ENCODE measurements at places on chromosomes 6 and 20.

GRCh38 chr6:141685416-141685815 is 447.3 kb upstream of the GJE1 start:
- no peak for DNase-seq

DNA sequence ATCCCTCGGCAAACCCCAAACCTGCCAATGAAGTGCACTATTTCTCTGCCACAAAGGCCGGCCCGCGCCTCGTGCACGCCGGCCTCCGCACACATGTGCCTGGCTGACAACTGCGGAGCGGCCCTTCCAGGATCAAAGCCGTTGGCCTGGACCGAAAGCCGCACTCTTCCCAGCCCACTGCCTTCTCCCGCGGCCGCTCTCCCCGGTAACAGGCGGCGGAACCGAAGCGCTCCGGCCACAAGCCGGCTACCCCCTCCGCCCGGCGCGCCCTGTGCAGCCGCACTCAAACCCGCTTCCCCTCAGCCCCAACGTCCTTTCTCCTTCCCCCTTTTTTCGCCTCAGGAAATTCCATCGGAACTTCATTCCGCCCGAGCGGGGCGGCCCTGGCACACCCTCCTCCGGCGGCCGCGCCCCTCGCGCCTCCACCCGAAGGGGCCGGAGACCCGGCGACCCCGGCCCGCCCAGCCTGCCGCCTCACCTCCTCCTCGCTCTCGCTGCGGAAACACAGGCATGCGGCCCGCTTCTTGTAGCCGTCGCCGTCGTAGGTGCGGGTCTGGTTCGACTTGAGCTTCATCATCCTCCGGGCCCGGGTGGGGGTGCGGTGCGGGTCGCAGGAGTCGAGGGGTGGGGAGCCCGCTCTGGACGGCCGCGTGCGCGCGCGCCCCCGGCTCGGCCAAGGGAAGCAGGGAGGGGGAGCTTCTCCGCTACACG is 528 bp downstream of the NUDT3 start:
- DNase-seq: peak; percentile 80

GRCh38 chr6:26403893-26404292 is 1.8 kb downstream of the BTN3A1 start:
- no peak for DNase-seq

- no peak for DNase-seq
Measured at GRCh38 chr6:13480631-13481501, 6.5 kb downstream of the GFOD1 start.

GRCh38 chr6:38671885-38672467 is 31.0 kb downstream of the GLO1 start:
- DNase-seq: peak; percentile 46

DNA sequence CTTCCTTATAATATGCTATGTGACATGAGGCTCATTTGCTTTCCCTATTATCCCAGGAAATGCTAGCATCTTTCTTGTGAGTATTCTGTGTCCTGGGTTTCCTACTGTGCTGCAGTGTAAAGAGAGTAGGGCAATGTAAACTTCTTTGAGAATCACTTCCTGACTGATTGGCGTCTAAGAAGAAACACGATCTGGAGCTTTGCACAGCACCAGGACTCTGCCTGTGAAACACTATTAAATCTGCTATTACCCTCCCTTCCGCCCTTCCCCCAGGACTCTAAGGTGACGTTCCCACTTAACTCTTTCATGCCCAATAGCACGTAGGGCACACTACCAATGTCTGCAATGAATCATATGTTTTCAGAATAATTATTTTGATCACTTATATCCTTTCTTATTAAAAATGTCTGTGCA is 607.3 kb upstream of the CITED2 start:
- peak; percentile 8 for DNase-seq

DNA sequence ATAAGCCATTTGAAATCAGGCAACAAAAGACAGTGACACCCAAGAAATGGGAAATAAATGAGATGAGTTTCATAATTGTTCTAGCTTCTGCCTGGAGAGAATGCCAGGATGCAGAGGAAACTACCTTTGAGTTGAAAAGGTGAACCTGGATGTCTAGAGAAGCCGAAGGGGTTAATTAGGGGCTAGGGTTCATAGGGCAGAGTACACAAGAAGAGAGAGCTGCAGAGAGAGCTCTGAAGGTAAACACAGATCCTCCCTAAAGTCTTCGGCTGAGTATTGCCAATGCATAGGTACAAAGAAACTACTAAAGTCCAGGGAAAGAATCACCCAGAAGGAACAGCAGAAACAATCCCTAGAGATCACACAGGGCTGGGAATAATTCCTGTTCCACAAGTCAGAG is 119.7 kb upstream of the BEND3 start:
- DNase-seq: no peak

DNA sequence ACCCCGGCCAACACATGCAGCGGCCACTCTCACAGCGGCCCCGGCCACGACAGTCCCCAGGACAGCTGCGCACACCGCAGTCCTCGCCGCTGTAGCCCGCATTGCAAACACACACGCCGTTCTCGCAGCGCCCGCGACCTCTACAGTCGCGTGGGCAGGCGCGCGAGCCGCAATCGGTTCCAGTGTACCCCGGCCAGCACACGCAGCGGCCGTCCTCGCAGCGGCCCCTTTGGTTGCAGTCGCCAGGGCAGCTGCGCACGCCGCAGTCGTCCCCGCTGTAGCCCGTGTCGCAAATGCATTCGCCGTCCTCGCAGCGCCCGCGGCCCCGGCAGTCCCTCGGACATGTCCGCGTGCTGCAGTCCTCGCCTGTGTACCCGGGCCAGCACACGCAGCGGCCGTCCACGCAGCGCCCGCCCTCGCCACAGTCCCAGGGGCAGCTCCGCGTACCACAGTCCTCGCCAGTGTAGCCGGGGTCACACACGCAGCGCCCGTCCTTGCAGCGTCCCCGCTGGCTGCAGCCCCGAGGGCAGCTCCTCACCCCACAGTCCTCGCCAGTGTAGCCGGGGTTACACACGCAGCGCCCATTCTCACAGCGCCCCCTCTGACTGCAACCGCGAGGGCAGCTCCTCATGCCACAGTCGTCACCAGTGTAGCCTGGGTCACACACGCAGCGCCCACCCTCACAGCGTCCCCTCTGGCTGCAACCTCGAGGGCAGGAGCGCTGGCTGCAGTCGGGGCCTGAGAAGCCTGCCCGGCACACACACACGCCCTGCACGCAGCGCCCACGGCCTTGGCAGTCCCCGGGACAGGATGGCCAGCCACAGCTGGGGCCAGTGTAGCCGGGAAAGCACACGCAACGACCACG is 12.5 kb downstream of the TNXB start:
- DNase-seq: no peak

DNA sequence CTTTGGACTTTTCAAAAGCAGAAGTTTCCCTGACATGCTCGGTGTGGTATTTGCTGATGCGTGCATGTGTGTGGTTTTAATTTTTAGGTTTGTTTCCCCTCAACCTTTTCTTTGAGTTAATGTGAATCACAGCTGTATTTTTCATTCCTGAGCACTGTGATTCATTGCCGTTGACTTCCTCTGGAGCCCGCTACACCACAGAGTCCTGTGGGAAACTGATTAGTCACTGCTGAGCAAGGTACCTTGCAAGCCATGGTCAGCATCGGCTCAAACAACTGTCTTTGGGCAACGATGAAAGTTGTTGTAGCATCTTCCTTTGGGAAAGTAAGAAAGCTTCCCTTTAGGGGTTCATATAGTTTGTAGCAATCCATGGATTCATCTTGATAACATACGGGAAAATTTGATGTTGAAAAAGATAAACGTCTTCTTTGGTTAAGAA is 57.5 kb downstream of the RIN2 start:
- peak; percentile 84 for DNase-seq

- no peak for DNase-seq
Measured at GRCh38 chr6:168535711-168536110, 94.7 kb downstream of the SMOC2 start.

GRCh38 chr6:105806486-105806920 is 279.6 kb upstream of the PRDM1 start:
- no peak for DNase-seq

- DNase-seq: no peak
Measured at GRCh38 chr20:52965380-52965779, 6.8 kb upstream of the TSHZ2 start.

DNA sequence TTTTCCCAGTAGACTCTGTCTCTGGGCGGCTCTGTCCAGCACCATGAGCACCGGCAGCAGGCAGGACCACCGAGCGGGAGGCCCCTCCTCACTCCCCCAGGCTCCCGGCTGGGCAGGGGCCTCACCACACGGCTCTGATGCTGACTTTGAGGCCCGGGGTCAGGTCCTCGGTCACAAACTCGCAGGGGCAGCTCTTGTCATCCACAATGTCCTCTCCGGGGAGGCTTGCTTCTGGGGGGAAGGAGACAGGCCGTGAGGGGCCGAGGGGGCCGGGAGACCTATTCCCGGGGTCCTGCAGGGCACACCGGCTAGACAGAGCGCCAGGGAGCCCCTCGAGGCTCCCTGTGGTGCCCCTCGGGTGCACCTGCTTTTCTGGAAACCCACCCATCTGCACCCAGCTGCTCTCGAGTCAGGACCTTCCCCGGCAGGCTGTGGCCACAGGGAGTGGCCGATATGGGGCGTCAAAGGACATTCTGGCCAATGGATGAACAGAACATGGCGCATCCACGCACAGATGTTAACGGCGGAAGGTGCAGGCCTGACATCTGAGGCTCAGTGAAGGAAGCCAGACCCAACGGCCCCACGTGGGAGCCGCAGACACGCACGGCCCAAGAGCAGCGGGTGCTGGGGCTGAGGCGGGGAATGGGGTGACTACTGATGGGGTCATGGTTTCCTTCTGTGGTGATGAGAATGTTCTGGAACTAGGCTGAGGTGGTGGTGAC is 53.0 kb upstream of the CHRNA4 start:
- DNase-seq: no peak

- no peak for DNase-seq
Measured at GRCh38 chr6:44775121-44775520, 387.6 kb downstream of the CDC5L start.

DNA sequence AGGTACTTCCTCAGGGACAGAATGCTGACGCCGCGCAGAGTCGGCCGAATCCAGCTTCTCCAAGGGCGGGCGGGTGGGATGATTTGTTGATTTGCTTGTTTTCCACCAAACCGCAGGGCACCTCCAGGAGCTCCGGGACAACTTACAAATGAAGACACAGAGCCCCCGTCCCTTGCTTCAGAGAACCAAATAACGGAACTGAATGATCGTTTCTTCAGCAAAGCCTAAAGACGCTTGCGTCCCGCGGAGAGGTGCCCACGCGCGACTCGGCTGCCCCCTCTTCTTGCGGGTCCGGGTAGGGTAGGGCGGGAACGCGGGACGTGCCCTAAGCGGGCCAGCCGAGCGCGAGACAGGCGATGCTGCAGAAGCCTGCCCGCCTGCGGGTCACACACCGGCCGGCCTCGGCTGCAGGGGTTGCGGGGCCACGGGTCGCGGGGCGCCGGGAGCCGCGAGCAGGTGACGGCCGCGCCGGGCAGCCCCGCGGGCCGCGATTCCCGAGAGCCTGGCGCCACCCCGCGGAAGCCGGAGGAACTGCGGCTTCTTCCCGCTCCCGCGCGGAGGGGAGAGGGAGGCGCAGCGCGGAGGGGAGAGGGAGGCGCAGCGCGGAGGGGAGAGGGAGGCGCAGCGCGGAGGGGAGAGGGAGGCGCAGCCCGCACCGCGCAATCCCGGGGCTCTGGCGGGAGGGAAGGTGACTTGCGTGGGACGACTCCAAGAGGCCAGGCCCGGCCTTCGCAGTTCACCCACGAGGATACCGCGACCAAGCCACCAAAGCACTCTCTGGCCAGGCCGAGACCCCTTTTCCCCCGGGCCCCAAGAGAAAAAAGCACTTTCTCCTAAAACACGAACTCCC is 7.7 kb upstream of the FOXF2 start:
- DNase-seq: peak; percentile 54

DNA sequence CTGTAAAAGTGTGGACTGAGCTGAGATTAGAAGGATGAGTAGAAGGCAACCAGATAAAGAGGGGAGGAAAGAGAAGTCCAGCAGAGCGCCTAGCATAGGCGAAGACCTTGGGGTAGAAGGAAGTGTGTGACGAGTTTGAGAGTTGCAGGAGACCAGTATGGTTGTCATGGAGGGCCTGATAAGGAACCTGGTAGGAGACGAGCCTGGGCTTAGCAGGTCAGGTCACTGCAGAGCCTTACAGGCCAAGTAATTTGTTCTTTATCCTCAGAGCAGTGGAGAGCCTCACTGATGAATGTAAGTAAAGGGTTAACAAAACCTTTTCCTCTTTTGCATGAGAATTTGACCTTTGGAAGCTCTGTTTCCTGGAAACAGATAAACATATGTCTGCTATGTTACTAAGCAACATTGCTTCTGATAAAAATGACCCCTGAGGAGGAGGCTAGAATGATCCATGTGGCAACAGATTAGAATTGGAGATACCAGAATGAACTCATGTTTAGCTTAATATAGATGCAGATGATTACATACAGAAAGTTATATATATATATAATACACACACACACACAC is 2.9 kb upstream of the TMEM74B start:
- peak; percentile 20 for DNase-seq

GRCh38 chr6:89082486-89082891 is 1.9 kb downstream of the PNRC1 start:
- peak; percentile 34 for DNase-seq

DNA sequence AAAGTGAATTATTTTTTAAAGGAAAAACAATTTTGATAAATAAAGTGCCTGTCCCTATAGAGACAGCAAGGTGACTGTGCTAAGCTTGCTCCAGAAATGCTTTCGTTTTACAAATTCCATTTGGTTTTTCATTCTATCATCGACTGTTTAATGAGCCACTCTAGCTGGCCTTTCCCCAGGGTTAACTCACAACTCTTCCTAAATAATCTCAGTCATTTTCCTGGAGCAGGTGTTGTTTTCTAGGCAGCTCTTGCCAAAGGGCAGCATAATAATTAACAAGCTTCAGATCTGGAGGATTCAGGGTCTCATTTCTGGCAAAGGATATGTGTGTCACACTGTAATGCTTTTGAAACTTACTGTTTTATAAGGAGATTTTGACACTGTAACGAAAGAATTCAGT is 184.2 kb downstream of the KHDC1L start:
- DNase-seq: no peak

DNA sequence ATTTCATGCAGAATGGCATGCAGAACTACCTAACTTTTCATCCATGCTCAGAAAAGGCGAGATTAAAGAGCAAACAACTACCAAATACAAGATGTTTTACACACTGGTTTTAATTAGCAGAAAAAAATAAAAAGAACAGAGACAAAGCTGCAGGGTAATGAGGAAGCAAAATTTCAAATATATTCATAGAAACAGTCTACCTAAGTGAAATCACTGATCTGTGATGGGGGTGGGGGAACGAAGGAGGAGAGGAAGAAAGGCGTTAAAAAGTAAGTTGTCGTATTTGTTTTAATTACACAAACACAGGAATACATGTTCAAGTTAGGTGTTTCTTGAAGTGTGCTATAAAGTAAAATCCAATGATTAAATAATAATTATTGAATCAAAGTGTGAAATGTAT is 42.1 kb downstream of the MAP3K7 start:
- no peak for DNase-seq

GRCh38 chr6:125948455-125948854 is 8.1 kb upstream of the HINT3 start:
- DNase-seq: peak; percentile 78

DNA sequence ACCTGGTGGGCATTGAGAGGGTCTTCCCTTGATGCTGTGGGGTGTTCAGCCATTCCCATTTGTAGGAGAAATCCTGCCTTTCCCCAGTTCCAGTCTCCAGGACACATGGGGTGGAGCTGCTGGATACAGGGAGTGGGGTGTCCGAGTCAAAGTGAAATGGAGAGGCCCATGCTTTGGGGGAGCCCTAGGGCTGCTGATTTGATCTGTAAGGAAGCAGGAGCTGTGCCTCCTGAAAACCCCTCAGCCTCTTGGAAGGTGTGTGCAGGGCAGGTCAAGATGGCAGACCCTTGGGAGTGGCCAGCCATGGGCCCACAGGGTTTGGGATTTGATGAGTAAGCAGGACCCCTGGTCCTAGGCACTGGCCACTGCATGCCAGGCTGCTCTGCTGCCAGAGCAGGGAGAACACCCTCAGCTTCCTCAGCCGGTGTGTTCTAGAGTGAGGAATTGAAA is 82.0 kb downstream of the SERAC1 start:
- DNase-seq: no peak
